HFFc6 (cell line): ENCODE measurements at places on chromosomes 7 and 10.

GRCh38 chr7:91880016-91880412 lies 488 bp downstream of the MTERF1 start:
- DNase-seq, result no peak

DNA sequence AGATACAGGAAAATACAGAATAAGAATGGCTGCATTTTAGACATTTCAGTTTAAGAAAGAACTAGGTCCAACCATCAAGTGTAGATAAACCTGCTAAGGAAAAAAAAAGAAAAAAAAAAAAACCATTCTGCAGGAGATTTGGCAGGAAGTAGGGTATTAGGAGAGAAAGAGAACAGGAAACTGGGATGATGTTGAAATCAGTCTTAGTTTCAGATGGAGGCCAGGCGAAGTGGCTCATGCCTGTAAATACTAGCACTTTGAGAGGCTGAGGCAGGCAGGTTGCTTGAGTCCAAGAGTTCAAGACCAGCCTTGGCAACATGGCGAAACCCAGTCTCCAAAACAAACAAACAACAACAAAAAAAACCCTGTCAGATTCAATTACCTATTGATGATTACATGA lies 120.2 kb downstream of the RAB11FIP2 start:
- DNase-seq, result no peak

DNA sequence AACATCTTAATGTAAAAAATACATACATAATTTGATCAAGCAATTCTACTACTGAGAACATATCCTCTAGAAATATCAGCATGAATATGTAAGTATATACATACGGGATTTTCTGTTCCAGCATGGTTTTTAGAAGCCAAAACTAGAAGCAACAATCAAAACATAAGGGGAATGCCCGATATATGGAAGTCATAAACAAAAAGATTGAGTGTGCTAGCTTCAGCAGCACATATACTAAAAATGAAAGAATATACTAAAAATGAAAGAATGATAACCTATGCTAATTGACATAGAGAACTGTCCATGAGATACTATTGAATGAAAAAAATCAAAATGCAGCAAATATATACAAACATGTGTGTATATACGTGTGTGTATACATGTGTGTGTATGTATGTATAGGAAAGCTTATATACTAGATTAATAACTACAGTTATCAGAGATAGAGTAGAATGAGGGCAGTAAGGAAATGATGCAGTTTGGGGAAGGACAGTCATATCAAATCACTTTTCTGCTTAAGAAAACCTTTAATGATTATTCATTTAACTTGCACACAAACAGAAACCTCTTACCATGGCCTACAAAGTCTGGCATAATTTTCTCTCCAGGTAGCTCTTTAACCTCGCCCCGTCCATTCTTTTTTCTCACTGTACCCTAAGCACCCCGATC lies 72.9 kb downstream of the NPY start:
- no peak for DNase-seq

DNA sequence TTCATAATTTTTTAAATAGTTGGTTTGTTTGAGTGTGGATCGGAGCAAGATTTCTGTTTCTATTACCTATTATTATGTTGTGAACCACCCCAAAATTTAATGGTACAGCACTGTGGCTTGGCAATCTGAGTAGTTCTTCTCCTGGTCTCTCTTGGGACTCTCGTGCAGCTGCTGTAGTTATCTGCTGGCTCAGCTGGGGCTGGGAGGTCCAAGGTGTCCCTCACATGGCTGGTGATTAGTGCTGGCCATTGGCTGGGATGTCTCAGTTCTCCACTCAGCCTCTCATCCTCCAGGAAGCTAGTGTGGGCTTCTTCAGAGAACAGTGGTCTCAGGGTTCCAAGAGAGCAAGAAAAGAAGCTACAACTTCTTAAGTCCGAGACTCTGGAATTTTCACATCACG lies 15.4 kb downstream of the NPFFR1 start:
- DNase-seq, result no peak

DNA sequence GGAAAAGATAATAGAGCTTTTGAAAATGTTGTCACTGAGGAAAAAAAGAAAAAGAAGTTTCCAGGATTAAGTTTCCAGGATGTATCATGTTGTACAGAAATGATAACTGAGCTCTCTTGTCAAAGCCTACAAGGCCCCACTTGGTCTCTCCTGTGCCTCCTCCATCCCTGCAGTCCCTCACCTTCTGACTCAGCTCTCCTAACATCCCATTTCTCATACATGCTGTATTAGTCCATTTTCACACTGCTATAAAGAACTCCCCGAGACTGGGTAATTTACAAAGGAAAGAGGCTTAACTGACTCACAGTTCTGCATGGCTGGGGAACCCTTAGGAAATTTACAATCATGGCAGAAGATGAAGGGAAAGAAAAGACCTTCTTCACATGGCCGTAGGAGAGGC lies 3.8 kb upstream of the DGKI start:
- peak; percentile 57 for DNase-seq

DNA sequence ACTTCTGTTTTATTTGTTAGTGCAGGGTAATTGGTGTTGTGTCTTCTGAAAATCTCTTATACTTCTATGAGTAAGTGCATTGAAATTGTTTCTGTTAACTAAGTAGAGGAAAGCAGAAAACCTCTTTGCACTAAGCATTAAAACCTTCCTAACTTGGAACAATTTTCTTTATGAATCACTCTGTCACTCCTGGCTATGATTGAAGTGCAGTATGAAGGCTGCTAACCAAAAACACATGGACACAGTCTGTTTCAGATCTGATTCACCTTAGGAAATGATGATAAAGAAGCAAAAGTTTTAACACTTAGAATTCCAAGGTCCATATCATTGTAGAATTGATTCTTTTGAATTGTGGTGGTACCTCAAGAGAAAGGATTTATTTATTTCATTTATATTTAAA lies 41.9 kb downstream of the MET start:
- peak; percentile 80 for DNase-seq

DNA sequence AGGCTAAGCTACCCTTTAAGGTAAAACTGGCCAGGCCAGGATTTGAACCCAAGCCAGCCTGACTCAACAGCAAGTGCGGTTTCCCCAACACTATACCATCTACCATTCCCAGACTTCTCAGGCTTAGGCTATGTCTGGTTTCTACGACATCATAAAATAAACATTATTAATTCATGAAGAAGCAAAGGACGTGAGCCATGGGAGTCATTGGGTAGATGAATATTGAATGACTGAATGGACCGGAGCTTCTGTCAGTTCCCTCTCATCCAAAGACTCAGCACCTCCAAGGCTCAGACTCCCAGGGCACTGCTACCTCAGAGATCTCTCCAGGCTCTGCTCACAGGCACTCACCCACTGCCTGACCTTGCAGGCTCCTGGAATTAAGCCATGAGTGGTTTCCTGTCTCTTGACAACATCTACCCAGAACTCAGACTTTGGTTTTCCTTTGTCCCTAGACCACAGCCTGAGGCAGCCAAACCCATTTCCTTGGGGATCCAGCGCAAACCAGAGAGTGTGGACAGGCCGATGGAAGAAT lies 64.6 kb upstream of the STEAP1B start:
- peak; percentile 89 for DNase-seq

DNA sequence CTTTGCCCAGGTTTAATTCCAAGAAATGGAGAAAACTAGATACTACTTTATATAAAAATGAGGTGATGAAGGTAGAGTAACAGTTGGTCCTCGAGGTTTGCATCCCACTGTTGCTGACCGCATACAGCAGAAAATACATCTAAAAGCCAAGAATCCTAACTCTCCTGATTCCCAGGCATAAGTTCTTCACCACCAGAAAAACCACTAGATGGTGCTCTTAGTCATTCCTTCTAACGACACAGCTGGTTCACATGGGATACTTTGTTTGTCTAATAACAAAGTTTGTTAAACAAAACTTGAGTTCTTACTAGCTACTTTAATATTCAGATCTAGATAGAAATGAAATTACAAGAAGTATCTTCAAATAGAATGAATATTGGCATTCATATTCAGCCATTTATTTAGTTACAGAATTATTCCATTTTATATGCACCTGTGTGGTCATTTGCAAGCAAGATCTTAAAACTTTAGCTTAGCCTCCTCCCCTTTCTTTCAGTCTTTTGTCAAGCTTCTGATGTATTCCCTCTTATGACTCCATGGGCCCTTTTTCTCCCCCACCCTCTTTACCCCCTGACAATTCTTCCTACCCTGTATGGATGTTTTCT lies 54.1 kb upstream of the CYP26C1 start:
- DNase-seq, result peak; percentile 48

DNA sequence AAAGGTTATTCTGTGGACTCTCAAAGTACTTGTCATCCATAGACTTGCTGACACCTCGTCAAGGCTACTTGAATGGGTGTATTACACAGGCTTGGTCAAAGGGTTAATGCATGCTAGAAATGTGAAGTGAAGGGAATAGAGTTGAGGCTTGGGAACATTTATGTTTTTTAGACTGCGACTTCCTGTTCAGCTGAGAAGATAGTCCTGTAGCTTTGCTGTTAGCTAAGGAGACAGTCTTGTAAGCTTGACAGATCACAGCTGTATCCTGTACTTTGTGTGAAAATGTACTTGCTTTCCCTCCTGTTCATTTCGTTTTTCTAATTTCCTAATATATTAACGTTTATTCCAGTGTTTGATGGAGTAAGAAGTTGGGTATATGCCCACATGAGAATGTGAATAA lies 52.1 kb downstream of the ADD3 start:
- no peak for DNase-seq

GRCh38 chr10:78462176-78462575 lies 428.5 kb downstream of the RPS24 start:
- no peak for DNase-seq

DNA sequence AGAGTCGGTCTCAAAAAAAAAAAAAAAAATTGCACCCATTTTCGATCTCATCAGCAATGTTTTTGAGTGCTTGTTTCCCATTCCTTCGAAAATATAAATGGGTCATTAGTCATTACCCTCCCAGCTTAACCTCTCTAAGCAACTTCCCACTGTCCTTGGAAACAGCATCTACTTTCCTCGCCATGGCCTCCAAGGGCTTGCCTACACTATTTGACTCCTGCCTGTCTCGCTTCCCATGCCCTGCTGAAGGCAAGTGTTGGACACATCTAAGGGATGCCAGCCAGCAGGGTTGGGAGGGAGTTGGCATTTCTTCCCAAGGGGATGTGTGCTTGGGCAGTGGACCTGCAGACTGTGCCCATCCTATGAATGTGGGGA lies 12.7 kb upstream of the RHBDD2 start:
- no peak for DNase-seq

DNA sequence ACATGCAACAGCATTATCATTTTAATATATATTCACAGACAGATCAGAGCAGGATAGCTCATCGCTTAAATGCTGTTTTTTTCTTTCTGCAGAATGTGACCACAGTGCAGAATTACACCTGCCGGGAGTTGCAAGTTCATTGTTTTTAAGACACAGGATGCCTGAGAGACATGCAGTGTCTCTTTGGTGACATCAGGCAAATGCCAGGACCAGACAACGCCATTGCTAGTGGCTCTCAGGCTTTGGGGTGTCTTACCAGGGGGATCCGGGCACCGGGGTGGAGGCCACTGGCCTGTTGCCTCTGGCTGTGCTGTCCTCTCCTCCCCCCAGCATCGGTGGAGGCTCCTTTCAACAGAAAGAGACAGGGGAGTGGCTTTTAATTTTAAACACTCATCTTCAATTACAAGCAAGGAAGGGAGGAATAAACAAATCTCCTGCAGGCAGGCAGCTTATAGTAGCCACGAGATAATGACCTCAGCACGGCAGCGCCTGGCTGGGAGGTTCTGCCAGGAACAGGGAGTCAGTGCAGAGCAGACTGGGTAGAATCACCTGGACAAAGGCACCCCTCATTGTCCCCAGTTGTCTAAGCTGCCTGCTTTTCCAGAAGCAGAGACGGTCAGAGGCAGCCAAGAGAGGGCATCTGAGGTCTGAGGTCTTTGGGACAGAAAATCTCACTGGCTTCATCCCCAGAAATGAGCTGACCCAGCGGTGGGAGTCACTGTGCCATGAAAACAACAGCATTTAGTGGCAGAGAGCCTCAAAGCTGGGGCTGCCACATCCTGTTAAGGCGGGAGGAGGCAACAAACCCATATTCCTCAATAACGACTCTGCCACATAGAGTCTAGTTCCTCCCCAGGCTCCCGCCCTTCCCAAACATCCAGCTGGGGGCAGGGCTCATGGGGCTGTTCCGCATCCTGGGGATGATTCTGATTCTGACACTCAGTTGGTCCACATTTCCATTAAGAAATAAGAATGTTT lies 148.4 kb downstream of the TCERG1L start:
- no peak for DNase-seq

- no peak for DNase-seq
Observed at GRCh38 chr10:17031637-17032635, 97.7 kb downstream of the CUBN start.

DNA sequence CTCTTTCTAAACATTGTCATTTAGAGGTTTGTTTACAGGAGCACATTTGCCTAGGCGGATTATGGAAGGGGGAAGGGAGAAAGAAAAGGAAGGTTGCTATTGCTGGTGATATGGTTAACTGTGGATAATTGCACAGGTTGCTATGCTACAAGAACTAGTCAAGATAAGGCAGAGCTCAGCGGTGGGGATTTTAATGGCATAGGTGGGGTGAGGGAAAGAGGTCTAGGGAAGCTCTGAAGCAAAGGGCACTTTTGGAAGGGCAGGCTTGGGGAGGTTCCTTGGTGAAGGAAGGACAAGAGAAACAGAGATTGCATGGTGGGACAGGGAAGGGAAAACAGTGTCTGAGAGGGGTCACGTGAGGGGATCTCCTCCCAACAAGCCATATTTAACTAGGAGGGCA lies 19.5 kb downstream of the HYAL4 start:
- no peak for DNase-seq

DNA sequence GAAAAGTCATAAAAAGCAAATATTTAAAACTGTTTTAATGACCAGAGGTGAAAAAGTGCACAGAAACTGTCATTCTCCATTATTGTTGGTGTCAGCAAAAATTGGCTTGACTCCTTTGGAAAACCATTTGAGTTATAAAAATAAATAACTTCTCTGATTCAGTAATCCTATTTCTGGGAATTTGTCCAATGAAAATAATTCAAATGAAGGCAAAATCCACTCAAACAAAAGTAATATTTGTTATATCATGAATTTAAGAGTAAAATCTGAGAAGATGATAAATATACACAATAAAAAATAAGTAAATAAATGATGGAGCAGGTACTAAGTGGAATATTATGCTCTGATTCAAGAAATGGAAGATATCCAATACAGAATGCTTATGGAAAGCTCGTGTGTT lies 326.6 kb upstream of the KLF6 start:
- DNase-seq, result no peak

GRCh38 chr7:25391961-25392587 lies 163.8 kb upstream of the NPVF start:
- DNase-seq, result no peak

GRCh38 chr10:7767209-7767608 lies 20.6 kb downstream of the KIN start:
- peak; percentile 36 for DNase-seq

GRCh38 chr10:7107285-7107684 lies 303.5 kb downstream of the SFMBT2 start:
- no peak for DNase-seq

DNA sequence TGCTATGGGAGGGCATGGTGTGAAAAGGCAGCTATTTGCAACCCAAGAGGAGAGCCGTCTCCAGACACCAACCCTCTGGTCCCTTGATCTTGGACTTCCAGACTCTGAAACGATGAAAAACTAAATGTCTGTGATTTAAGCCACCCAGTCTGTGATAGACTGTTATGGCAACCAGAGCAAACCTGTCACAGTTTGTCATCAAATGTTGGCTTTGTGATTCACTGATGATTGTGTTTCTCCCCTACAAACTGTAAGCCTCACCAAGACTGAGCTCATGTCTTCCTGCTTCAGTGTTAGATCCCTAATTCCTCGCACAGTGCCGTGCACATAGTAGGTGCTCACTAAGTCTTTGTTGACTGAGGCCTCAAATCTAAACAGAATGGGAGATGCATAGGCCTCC lies 224.6 kb upstream of the PITRM1 start:
- no peak for DNase-seq

- peak; percentile 35 for DNase-seq
Observed at GRCh38 chr7:97064972-97065587, 40.4 kb upstream of the DLX5 start.
